ENCODE measurements at places on chromosomes 5 and 9.

- peak; percentile 97 for DNase-seq
Observed at GRCh38 chr5:179821298-179822058, 773 bp downstream of the SQSTM1 start.

- DNase-seq: no peak
Observed at GRCh38 chr5:66959653-66960052, 236.9 kb downstream of the CD180 start.

- DNase-seq: no peak
Observed at GRCh38 chr5:126462239-126463014, 39.2 kb downstream of the GRAMD2B start.

GRCh38 chr5:13218518-13218917 lies 726.0 kb downstream of the DNAH5 start:
- no peak for DNase-seq

- DNase-seq: no peak
Observed at GRCh38 chr5:74063346-74063745, 437.4 kb downstream of the ARHGEF28 start.

- no peak for DNase-seq
Observed at GRCh38 chr5:145479271-145479670, 355.9 kb downstream of the PRELID2 start.

- DNase-seq: no peak
Observed at GRCh38 chr5:84229045-84229444, 155.6 kb downstream of the EDIL3 start.

- DNase-seq: no peak
Observed at GRCh38 chr5:16582081-16582480, 34.7 kb downstream of the RETREG1 start.

- peak; percentile 41 for DNase-seq
Observed at GRCh38 chr5:133460172-133460758, 152.1 kb downstream of the FSTL4 start.

DNA sequence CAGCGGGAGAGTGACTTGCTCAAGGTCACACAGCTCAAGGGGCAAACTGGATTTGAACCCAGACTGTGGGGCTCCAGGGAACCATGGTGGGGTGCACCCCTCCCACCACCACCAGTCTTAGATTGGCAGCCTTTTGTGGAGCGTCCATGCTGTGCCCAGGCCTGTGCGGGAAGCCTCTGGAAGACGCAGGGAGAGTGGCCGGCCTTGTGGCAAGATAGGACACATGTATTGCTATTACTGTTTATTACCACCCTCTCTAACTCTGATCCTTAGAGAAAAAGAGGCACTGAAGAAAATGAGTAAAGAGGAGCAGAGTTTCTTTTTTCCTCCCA lies 25.4 kb upstream of the SH3PXD2B start:
- DNase-seq: no peak

Data from AG20443 (cell line).